Right ventricle myocardium inferior (tissue), 1 donor: ENCODE measurements at places on chromosomes 16 and 17.
A peak's percentile ranks its signal among the peaks of the same experiment; 100 is the strongest.

GRCh38 chr17:60315650-60316049, 76.3 kb downstream of the USP32 start:
- DNase-seq: no peak

DNA sequence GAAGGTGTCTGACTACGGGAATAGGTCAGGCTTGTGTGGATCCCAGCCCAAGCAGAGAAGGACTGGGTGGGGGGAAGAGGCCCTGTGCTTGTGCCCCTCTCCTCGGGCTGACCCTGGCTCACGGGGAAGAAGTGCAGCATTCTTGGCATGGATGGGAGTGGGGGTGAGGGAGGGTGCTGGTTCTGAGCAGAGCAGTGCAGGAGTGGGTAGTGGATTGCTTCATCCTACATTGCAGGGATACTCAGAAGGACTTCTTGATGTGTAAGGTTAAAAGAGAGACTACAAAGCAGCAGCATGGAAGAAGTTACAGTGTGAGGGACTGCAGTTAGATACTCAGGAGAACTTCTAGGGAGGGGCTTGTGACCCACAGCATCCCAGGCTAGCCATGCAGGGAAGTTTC, 2.1 kb downstream of the ARHGAP23 start:
- DNase-seq: no peak

GRCh38 chr16:54538276-54538675, 251.7 kb upstream of the IRX3 start:
- no peak for DNase-seq

- DNase-seq: no peak
Observed at GRCh38 chr16:26005336-26005735, 313.6 kb downstream of the HS3ST4 start.

DNA sequence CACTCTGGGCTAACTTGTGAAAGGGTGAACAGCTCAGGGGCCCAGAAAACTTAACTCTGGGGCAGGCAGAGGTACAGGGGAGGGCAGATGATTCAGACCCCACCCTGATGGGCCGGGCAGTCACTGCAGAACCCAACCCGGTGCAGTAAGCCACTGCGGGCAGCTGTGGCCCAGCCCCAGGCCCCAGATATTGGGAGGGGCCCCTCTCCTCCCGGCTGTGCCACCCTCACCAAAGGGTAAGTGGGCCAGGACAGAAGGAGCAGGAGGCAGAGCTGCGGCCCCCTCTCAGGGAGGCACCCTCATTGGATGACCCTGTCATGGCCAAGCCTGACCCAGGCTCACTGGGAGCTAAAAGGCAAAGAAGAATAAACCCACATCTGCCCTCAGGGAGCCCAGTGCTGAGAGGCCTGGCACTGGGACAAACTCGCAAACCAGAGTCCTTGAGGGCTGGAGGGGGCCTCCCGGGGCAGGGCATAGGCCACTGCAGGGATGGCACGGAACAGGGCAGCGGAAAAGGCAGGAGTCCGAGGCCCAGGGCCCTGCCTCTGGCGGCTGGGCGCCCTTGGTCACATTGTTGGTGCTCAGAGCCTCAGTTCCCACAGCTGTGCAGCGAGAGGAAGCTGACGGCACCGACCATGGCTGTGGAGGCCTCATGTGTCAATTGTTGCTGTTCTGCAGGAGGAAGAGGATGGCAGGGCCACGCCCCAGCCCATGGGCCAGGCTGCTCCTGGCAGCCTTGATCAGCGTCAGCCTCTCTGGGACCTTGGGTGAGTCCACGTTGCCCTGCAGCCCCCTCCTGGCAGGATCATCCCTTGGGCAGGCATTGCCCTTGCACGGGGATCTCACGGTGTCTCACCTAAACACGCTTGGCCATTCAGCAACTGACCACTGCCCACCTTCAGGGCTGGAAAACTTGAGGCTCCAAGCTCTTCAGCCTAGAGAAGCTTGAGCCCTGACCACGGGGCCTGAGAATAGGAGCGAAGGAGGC, 3.1 kb downstream of the ITGB4 start:
- DNase-seq: peak; percentile 41

GRCh38 chr17:81405411-81405872, 10.2 kb downstream of the BAHCC1 start:
- no peak for DNase-seq

- DNase-seq: no peak
Observed at GRCh38 chr16:30434852-30435251, 5.0 kb upstream of the DCTPP1 start.

GRCh38 chr17:42230225-42230624, 35.9 kb upstream of the GHDC start:
- no peak for DNase-seq

DNA sequence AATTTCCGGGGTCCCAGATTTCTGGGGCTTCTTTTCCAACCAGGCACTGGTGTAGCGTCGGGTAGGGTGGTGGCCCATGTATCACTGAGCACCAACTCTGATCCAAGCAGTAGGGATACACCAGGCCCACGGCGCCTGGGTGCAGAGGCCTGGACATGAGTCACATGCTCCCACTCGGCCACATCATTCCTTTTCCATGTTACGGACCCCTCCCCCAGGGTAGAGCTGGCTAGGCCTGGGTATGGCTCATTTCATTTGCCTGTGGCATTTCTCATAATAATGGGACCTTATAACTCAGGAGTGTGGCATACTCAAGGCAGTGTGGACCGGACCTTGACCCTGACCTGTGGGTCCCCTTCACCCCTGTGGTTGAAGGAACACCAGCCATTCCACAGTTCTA, 18.0 kb upstream of the NDRG4 start:
- DNase-seq: no peak

DNA sequence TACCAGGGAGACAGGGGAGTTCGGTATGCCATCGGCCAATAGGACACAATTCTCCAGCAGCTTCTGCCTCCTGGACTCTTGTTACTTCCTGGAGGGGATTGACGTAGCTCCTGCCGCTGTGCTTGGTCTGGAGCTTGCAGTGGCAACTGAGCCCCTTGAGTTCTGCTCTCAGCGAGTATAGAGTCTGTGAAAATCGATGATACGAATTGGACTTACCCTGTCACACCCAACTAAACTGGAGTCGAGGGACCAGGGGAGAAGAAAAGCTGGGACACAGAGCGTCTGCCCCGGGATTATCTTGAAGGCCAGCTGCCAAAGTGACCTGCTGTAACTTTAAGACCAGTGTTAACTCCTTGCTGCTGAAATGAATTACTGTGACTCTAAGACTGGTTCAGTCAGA, 22.2 kb downstream of the SEC14L1 start:
- DNase-seq: no peak

DNA sequence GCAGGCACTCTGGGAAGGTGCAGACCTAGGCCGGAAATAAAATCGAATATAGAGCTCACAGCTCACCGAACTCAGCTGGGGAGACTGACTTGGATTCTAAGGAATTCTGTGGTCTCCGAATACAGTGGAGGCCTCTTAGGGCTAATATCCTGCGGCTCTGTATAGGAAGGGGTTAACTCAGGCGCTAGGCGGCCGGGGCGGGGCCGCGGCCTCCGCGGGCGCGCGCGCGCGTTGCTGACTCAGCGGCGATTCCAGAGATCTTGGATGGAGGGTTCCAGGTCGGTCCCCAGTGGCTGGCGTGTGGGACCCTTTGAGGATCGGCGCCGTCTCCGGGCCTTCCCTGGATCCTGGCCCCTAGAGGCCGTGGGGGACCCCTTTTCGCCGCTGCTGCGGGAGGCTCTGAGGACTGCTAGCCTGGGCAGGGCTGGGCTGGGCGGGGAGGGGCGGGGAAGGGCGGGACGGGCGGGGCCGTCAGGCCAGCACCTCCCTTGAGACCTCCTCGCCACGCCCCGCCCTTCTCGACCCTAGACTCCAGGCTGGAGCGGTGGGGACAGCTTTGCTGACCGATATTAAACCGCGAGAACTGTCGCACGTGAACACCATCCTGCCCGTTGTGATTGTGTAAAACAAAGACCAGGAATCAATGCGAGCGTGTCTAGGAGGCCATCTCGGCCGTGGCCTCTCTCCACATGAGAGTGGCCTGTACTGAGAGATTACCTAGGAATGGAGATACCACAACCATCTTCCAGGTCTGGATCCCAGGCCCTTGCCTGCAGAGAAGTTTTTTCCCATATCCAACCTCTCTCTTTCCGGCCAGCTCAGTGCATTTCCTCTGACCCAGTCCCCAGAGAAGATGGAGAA, 1.4 kb upstream of the PLEKHH3 start:
- DNase-seq: peak; percentile 94

DNA sequence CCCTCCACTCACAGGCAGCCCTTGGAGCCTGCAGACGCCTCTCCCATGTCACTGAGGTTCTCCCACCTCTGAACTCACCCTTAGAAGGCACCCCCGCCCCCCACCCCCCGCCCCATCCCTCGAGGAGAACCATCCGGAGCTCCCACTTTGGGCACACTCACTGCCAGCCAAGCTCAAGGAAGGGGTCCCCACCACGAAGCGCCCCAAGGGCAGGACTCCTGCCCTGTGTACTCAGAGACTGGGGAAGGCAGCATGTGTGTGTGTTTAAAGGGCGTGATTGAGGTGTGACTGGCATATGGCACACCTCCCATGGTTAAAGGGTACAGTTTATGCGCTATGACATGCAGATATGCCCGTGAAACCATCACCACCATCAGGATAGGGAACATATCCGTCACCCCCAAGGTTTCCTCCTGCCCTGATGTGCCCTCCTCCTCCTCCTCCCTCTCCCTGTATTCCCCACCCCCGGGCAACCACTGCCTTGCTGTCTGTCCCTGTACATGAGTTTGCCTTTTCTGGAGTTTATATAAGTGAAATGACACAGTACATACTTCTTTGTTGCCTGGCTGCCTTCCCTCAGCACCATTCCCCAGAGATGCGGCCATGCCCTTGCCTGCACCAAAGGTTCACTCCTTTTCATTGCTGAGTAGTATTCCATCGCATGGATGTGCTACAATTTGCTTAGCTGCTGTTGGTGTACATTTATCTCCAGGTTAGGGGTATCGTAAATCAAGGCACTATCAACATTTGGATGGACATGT, 14.0 kb upstream of the RBFOX3 start:
- no peak for DNase-seq

DNA sequence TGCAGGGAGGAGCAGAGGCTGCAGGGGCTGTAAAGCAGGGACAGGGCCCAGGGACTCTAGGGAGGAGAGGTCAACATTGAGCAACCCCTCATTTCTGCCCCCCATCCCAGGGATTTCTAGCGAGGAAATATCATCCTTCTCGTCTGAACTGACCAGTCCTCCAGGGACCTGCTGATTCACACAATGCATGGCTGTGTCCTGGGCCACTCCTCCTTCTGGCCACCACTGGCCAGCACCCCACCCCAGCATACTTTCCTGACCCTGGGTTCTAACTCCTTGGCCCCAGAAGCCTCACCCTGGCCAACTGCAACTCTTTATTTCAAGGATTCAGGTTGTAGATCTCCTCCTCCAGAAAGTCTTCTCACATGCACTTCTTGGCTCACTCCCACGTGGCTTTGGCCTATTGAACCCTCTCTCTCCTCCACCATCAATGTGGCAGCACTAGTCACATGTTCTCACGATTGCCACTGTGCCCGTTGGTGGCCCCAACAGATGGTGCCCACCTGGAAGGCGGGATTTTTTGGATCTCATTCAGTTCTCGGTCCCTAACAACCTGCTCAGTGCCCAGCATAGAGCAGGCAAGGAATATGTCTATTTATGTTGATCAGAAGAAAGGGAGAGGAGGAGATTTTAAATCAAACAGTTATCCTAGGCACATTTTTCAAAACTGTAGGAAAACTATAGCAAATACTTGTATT, 41.5 kb downstream of the CUEDC1 start:
- DNase-seq: no peak

DNA sequence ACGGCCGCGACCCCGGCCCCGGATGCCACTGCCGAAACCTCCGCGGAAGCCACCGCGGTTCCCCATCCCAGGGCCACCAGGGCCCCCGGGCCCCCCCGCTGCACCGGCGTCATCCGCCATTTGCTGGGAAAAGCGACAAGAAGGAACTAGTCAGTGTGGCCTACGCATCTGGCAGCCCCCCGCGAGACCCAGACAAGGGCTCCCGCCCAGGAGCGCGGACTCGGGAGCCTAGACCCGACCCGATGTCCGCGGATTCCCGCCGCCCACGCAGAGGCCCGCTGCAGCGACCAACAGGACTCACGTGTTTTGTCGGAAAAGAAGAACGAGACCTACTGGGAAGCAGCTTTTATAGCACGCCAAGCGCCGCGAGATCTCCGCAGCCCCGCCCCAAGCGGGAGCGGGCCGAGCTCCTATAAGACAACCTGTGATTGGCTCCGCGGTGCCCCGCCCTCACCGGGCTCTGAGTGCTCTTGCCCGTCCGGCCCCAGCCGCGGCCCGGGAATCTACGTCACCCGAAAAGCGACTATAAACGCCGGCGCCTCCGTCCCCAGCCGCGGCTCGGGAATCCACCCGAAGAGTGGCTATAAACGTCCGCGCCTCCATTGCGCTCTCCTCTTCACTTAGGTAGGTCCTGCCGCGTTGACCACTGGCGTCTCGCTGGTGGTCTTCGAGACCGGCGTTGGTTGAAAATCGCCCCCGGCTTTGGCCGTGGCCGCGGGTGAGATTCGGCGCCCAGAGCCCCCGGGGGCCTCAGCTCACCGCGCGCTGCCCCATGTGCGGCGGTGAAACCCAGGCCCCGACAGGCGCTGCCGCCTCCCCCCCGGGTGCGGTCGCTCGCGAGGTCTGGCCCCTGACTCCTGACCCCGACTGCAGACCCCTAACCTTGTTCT, at the start of gene RPS2:
Gene RPS2, minus strand, starts transcription at position 321 of the 890 bp plus-strand sequence. Its CDS starts 201 bp downstream, at position 120.
- peak; percentile 100 for DNase-seq

DNA sequence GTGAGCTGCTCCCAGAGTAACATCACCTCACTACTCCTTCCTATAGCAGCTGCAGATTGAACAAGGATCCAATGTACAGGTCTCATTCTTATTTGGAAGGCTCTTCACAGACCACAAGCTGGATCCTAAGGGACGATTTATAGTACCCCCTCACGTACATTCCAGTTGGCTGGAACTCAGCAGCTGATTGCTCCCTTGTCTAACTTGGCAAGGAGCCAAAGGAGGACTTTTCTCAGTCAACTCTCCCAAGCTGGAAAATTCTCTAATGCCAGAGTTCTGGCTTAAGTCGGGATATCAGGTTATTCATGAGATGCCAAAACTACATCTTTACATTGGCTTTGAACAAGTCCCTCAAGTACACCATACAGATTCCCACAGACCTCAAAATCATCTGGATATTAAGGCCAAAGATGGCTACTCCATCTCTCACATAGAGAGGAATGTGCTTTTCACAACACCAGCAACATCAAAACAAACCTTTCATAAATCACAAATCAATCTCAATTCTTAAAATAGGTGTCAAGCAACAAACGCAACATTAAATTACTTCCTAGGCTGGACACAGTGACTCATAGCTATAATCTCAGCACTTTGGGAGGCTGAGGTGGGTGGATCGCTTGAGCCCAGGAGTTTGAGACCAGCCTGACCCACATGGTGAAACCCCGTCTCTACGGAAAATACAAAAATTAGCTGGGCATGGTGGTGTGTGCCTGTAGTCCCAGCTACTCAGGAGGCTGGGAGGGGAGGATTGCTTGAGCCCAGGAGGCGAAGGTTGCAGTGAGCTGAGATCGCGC, 39.3 kb downstream of the SMG6 start:
- DNase-seq: no peak

DNA sequence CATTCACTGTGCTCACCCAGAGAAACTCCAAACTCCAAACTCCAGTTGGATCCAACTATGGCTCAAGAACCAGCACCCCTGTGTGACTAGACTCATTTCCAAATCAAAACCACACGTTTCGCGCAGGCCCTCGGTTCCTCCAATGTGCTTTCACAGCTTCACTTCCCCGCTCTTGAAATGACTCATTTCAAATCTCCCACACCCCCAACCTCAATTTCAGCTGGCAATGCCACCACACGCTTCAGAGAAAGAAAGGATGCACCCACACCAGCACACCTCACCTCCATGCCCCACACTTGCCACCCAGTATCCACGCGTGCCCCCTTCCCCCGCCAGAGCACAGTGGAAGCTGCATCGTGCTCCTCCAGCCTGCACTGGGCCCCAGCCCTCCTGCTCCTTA, 9.0 kb downstream of the TMEM92 start:
- no peak for DNase-seq
